Thoracic aorta endothelial cell (primary cell): ENCODE measurements at places on chromosomes 4 and X. TPM values are rescaled to one million over a fixed set of nuclear protein-coding genes. Genes with fewer than 3 reads are reported as not detected.

The EFHC2 gene
- total RNA-seq, result 0.07 TPM in 1 of 2 replicates, not detected in the other

The RASGEF1B gene
- total RNA-seq, result 0.13 and 0.79 TPM in 2 replicates

The MAGEA2B gene
- not detected in 2 replicates for total RNA-seq

The RPA4 gene
- 3.7 and 4.4 TPM in 2 replicates for total RNA-seq

The HDAC8 gene
- total RNA-seq, result 44.8 and 45.7 TPM in 2 replicates

The ASB9 gene
- 9.8 and 17.4 TPM in 2 replicates for total RNA-seq

The CASP3 gene
- 114 and 132 TPM in 2 replicates for total RNA-seq

The ATP1B4 gene
- total RNA-seq, result not detected in 2 replicates

The PRRG1 gene
- total RNA-seq, result 47.2 and 55.2 TPM in 2 replicates

The PDGFC gene
- total RNA-seq, result 11.8 and 16.9 TPM in 2 replicates

The TLR3 gene
- total RNA-seq, result 4.4 and 7.5 TPM in 2 replicates

The SOWAHB gene
- total RNA-seq, result not detected in 2 replicates

The H2BW1 gene
- not detected in 2 replicates for total RNA-seq

The RHOXF1 gene
- total RNA-seq, result not detected in 2 replicates

The RAB28 gene
- 17.8 and 21.1 TPM in 2 replicates for total RNA-seq

The CTAG2 gene
- not detected in 2 replicates for total RNA-seq

The FUNDC1 gene
- 17.2 and 18.6 TPM in 2 replicates for total RNA-seq

The NEXMIF gene
- total RNA-seq, result 0.13 TPM in 1 of 2 replicates, not detected in the other

The XK gene
- under 0.01 and 0.07 TPM in 2 replicates for total RNA-seq

The RHOXF2 gene
- not detected in 2 replicates for total RNA-seq

The TMEM35A gene
- 5.3 and 6.4 TPM in 2 replicates for total RNA-seq

The IL15 gene
- 1.9 and 2.7 TPM in 2 replicates for total RNA-seq

The SPP1 gene
- total RNA-seq, result not detected in 2 replicates

The SAGE1 gene
- not detected in 2 replicates for total RNA-seq

The NLRP2B gene
- not detected in 2 replicates for total RNA-seq
